ENCODE measurements at places on chromosomes 13 and 19. TPM values are rescaled to one million over a fixed set of nuclear protein-coding genes. Genes with fewer than 3 reads are reported as not detected.

Gene CYP2A7
- total RNA-seq = not detected

Gene IRGC
- total RNA-seq = not detected

Gene RFXAP
- 1.8 TPM for total RNA-seq

Gene APC2
- 0.20 TPM for total RNA-seq

Gene CLDND2
- not detected for total RNA-seq

Gene DNMT1
- total RNA-seq = 26.7 TPM

Gene GPR183
- 0.07 TPM for total RNA-seq

Gene ZNF681
- total RNA-seq = 0.43 TPM

Gene HSD17B14
- 2.2 TPM for total RNA-seq

Gene MYCBP2
- 98.3 TPM for total RNA-seq

Gene SPTBN4
- total RNA-seq = 1.2 TPM

Gene FLT3LG
- total RNA-seq = 3.5 TPM

Gene ICAM5
- 2.5 TPM for total RNA-seq

Gene MTUS2
- 0.13 TPM for total RNA-seq

Gene FXYD1
- 4.2 TPM for total RNA-seq

Gene COMP
- total RNA-seq = 0.53 TPM

Gene NKG7
- total RNA-seq = not detected

Gene RHPN2
- 4.3 TPM for total RNA-seq

Gene PLD3
- 410 TPM for total RNA-seq

Gene ACP5
- 2.4 TPM for total RNA-seq

Gene ZNF563
- total RNA-seq = 5.0 TPM

Gene KLK13
- not detected for total RNA-seq

Gene CEACAM19
- 3.8 TPM for total RNA-seq

Gene NLRP5
- not detected for total RNA-seq

Gene GJB6
- total RNA-seq = not detected

Gene ZNF296
- total RNA-seq = 0.07 TPM

Gene FGF22
- not detected for total RNA-seq

Gene ZNF814
- 8.0 TPM for total RNA-seq

Gene STXBP2
- 14.9 TPM for total RNA-seq

Gene EXOC3L2
- 0.10 TPM for total RNA-seq

Gene ADGRE3
- not detected for total RNA-seq

Gene ZNF723
- not detected for total RNA-seq

Gene PRTN3
- not detected for total RNA-seq

Gene ZNF528
- 25.2 TPM for total RNA-seq

Gene SIAH3
- not detected for total RNA-seq

Gene VSIG10L
- 1.2 TPM for total RNA-seq

Gene TRPM4
- total RNA-seq = 27.5 TPM

Gene KRTDAP
- total RNA-seq = not detected

Gene ZNF534
- 0.07 TPM for total RNA-seq

Gene STARD13
- 23.5 TPM for total RNA-seq

Gene FFAR3
- not detected for total RNA-seq

Gene ZNF730
- total RNA-seq = 0.26 TPM

Gene CGB2
- total RNA-seq = not detected

Gene PSPN
- 1.9 TPM for total RNA-seq

Gene ZNF709
- 3.5 TPM for total RNA-seq

Gene CHST8
- total RNA-seq = not detected

Gene ECSIT
- total RNA-seq = 26.6 TPM

Gene CASP14
- not detected for total RNA-seq

Data from smooth muscle cell of the pulmonary artery (primary cell).